HT1080 (cell line): ENCODE measurements at places on chromosomes 5 and 9. TPM values are rescaled to one million over a fixed set of nuclear protein-coding genes. Genes with fewer than 3 reads are reported as not detected.
A peak's percentile ranks its signal among the peaks of the same experiment; 100 is the strongest.

DNA sequence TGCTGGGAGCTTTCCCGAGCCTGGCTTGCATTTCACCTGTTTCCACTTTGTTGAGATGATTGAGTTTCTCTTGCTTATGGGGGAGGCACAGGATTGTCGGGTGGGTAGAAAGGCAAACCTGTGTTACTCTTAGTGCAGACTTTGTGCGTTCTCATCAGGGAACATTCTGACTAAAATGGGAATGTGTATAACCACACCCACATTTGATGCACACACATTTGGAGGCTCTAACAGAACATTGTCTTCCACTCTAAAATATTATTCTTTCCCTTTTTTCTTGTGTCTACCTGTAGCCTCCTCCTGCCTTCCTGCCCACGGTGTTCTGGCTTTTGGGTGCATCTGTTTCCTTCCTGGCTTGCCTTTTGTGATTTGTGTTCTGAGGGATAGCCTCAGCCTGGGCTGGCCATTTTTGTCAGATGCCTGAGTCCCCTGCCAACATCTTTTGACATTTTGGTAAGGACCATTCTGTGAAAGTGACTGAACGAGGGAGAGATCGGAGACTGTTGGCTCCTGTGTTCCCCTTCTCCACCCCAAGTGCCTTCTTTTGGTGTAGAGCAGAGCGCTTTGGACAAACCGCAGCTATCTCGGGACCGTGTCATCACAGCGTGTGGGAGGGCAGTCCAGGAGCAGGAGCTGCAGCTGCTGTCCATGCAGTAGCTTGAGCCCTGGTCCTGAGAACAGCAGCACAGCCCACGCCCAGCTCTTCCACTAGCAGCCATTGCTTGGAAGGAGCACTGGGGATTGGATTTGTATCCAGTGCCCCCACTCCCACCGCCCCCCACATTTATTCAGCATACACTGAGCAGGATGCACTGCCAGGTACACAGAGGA lies 101.4 kb downstream of the ARHGAP26 start:
- no peak for DNase-seq

DNA sequence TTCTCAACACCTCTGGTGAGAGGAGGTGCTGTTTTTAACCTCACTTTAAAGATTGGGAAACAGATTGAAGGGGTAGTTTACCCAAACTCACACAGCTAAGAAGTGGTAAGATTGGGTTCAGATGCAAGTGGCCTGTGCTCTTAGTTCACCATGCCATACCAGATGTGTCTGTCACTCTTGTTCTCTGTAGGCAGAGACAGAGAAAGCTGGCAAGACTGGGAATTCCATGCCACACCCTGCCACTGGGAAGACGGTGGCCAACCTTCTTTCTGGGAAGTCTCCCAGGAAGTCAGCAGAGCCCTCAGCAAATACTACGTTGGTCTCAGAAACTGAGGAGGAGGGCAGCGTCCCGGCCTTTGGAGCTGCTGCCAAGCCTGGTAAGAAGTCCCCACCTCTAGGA lies 11.0 kb downstream of the TCOF1 start:
- no peak for DNase-seq

DNA sequence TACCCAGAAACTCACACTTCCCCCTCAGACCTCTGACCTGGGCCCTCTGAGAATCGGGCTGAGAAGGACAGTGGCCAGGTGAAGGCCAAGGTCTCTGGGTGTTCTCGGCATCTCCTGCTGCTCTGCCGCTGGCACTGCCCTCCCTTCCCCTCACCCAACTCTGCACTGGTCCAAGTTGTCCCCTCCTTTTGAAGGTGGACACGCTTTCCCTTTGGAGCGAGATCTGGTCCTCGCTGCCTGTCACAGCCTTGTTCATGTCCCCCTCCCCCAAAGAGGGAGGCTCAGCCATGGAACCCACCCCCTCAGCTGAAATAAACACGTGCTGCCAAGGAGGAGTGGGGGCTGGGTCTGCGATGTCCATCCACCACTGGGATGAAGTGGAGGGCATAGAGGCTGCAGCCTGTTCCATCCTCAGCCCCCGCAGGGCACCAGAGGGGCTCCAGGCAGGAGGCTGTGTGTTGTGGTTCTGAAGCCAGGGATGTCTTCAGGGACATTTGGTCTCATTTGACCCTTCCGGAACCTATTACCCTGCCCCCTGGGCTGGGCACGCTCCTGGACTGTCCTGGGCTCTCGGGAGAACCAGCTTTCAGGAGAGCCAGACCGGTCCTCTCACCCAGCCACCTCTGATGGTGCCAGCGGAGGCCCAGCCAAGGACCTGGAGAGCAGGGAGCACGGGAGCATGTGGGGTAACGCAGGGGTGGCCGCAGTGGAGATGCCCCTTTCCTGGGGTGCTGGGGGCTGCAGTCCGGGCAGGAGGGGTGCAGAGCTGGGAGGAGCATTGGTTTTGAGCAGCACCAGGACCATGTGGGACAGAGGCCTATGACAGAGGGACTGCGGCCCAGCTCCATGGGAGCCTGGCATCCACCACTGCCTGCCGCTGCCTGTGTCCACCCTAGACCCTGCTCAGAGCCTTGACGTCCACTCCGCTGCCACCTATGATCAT lies 4.7 kb upstream of the LCN2 start:
- no peak for DNase-seq

DNA sequence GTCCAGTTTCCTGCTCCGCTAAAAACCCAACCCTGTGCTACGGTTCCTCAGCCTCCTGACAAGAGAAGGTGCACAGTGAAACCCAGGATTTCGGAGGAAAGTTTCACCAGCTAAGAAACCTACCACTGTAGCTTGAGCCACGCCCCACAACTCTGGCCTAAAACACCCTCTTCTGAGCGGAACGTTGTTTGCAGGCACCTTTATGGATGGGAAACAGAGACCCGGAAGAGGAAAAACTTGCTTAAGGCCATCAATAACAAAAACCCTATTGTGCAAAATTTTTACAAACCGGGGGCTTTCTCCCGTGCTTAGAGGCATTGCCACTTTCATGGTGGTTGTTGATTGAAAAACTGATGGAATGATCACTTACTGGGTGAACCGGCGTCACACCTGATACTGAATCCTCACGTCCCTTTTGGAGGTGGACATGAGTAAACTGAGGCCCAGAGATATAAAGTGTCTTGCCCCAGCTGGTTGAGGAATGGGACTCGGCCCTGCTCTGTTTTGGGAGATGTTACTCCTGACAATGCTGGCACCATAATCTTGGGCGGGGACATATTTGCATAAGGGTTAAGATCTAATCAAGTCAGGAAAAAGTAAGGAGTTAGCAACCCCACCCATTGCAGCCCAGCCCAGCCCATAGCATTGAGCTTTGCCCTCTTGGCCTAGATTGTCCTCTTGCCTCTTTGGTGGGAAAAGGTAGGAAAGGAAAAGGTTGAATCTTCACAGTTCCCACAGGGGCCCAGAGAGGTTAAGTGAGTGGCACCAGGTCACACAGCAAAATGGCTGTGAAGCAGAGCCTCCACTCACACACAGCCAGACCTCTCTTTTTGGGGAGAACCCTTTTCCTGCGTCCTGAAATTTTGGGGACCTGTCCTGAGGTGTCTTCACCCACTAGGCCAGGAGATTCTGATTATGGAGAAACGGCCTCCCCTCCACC lies 23.2 kb upstream of the PTGS1 start:
- DNase-seq = no peak

GRCh38 chr5:168989731-168990505 lies 311.0 kb downstream of the SLIT3 start:
- DNase-seq = no peak

GRCh38 chr5:33894566-33894965 lies 2.8 kb upstream of the ADAMTS12 start:
- DNase-seq = peak; percentile 79

DNA sequence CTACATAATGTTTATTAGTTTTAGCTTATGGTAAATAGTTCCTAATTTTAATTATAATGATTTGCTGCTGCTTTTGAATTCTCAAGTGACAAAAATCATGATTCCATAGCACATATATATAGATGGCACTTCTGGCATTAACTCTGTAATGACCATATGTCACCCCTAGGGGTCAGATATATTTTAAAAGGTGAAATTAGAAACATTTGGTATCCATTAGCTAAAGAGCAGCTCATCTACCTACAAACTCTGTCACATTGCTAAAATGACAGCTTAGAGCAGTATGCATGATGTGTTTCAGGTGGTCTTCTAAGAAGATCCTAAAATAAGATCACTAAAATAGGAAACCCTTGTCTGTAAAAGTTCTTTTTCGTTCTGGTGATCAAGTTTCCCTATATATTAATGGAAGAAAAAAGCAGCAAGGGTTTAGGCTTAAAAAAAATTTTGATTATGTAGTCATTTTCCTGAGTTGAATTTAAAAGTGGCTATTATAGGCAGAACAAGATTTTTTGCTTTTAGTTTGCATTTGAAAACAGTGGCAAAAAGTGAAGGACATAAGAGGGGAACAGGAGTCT lies 157.7 kb upstream of the POU5F2 start:
- no peak for DNase-seq

- no peak for DNase-seq
Measured at GRCh38 chr5:149195337-149195887, 54.1 kb downstream of the ABLIM3 start.

GRCh38 chr5:88808153-88808552 lies 74.8 kb downstream of the MEF2C start:
- no peak for DNase-seq

DNA sequence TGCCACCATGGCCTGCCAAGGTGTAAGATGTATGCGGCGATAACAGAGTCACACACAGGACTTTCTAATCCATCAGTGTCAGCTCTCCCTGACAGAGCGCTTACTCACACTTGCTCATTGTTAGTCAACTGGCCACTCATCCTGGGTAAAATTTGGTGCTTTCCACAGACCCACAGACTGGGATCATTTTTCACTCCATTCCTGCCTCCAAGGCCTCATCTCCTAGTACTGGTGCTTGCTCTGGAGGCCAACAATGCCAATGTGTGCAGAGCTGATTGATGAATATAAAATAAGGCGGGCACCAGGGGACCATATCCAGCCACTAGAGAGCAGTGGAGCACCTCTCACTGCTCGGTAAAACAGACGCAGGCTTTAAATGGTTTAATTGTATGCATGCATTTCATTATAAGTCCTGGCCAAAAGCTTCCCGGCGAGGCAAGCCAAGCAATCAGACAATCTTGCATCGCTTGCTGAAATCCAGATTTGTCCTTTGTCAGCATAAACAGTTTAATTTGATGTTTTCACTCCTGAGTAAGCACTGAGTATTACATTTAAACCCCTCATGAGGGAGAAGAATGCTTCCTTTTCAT lies 22.3 kb downstream of the PSMB7 start:
- peak; percentile 99 for DNase-seq

ANKRD31 gene
- total RNA-seq = 0.08 and 0.13 TPM in 2 replicates

ASS1 gene
- 2.6 and 2.7 TPM in 2 replicates for total RNA-seq

C5orf34 gene
- 16.2 and 20.1 TPM in 2 replicates for total RNA-seq

RANBP17 gene
- total RNA-seq = 4.7 and 8.4 TPM in 2 replicates

C9orf50 gene
- total RNA-seq = not detected in 2 replicates
